ENCODE measurements at places on chromosomes 16 and 17.

GRCh38 chr17:71870546-71870862, 250.3 kb upstream of the SOX9 start:
- DNase-seq: no peak

DNA sequence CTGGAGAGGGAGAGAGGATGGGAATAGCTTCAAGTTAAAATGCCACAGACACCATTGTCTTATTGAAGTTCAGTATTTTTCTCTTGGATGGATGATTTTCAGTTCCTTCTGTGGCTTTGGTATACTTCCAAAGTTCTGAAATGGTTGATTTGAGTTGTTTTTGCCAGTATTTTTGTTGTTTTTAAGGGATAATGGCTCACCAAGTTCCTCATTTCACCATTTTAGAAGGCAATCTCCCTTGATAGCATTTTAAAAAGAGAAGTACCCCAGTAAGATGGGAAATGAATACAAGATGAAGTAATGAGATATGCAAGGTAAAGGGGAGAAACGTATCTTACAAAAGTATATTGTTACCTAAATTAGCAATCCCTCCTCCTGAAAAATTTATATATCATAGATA, 18.5 kb upstream of the SPDYE4 start:
- DNase-seq: no peak

- no peak for DNase-seq
Measured at GRCh38 chr17:4204710-4205173, 59.0 kb downstream of the ANKFY1 start.

GRCh38 chr17:17937201-17937853, 34.9 kb downstream of the TOM1L2 start:
- DNase-seq: no peak

DNA sequence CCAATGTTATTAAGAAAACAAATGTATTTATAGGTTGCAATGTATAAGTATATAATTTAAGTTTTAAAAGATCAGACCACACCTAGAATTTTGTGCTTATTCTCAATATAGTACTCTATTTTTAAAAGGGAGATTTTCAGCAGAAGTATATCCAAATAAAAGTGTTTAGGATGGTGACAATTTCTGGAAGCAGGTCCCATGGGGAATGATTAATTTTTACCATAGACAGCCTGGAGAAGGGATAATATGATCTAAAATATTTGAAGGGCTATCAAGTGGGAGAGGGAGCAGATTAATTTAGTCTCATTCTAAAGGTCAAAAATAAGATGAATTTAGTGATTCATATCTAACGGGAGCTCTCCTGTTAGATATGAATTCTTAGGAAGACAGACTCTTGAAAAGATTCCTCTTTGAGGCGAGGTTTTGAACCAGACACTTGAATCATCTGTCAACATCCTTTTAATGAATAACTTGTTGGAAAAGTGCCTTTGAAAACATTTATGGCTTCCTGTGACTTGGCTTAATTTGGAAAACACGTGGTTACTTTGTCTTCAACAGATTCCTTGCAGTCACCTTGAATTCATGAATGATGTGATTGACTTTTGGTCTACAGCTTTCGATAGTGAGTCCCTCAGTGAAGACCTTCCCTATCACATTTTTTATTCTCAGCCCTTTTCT, 29.3 kb upstream of the SMIM36 start:
- DNase-seq: no peak

All from activated naive CD8-positive, alpha-beta T cell treated with anti-CD3 and anti-CD28 coated beads, Interleukin-2, amount 50 U/mL, for 16 hours (primary cell).